Activated CD4-positive, alpha-beta T cell treated with anti-CD3 and anti-CD28 coated beads, Interleukin-2, Interleukin-6, amounts not matched to agents 100 ng/mL and 50 ng/mL, durations not matched to agents 16 hours and 8 hours (primary cell): ENCODE measurements at places on chromosomes 2 and 18.

DNA sequence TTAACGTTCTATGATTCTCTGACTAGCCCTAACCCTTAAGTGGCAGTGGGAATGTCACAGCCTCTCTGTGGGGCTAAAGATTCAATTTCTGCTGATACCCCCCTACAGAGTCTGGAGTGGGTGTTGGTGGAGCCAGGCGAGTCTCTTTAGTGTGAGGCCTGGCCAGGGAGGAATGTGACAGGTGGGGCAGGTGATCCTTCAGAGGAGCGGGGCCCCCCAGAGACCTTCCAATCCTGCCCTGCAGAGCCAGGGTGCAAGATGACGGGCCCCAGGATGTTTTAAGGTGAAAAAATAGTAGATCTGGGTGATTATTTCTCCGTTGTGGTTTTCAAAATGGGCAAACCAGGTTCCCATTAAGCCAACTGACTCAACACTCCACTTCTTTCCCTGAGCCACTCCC is 28.2 kb upstream of the DNMT3A start:
- no peak for DNase-seq

- DNase-seq = no peak
Observed at GRCh38 chr2:220893411-220893810, 678.7 kb downstream of the EPHA4 start.

GRCh38 chr2:240374085-240374907 is 61.2 kb upstream of the GPC1 start:
- DNase-seq = no peak

DNA sequence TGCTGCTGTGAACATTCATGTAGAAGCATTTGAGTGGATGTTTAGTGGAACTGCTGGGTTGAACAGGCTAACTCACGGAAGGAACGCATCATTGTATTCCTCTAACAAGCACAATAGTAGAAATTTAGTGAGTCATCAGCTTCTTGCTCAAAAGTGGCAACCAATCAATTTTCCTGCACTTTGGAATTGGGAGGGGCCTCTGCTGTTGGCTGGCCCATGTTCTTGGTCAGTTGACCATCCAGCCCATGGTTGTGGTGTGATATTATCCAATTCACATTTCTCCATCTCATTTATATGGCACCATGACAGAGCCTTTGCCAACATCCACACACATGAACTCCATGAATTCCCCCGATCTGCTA is 95.0 kb downstream of the TNFRSF11A start:
- peak; percentile 32 for DNase-seq

DNA sequence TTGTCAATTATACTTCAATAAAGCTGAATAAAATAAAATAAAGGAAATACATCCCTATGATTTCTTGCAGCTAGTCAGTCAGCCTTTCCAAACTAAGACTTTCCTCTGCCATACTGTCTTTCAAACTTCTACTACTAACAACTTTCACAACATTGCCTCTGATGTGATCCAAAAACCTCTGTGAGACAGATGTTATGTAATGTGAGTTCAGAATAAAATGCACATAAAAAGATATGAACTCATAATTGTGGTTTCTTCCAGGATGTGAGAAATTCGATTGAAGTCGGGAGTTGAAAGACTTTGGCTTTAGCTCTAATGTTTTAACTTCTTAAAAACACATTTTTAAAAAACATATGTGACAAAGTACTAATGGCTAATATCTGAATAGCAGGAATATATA is 98.7 kb downstream of the PIGN start:
- no peak for DNase-seq
